Right atrium auricular region (tissue), 2 donors: ENCODE measurements at places on chromosomes 6 and 20. TPM values are rescaled to one million over a fixed set of nuclear protein-coding genes. Genes with fewer than 3 reads are reported as not detected.

PRSS16 gene
- total RNA-seq: not detected

COL21A1 gene
- 89.7 TPM for total RNA-seq

- DNase-seq: no peak
These were observed 45.2 kb downstream of the MUC22 start for GRCh38 chr6:31055441-31055840.

- no peak for DNase-seq
These were observed 191.6 kb upstream of the CCN2 start for GRCh38 chr6:132142768-132143167.

GRCh38 chr6:82337688-82338257 lies 25.8 kb upstream of the TPBG start:
- no peak for DNase-seq

DNA sequence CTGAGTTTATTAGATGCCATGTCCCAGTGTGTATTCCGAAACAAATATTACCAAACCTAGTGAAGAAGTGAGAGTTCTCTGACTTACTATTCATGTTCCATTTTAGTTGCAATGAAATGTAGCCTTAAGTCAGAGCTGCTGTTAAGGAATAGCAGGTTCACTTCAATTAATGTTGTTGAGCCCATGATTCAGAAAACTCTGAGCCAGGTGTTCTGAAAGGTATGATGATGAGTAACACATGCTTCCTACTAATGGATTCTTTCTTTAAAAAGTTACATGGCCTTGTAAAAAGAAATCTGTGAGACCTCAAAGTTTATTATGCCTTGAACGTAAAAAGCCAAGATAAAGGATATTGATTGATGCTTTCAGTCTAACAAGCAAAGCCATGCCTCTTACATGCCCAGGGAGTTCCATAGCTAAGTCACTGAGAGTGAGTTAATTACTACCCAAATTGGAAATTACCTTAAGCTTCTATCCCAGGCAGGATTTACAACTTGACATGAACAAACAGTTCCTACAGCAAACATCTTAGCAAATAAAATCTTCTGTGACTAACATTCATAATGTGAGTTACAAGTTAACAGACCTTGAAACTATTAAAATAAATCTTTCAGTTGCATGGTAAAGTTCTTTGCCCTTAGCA lies 122.9 kb downstream of the AKAP7 start:
- no peak for DNase-seq
